ENCODE measurements at places on chromosomes 3 and 15.

- no peak for DNase-seq
These were observed 58.6 kb upstream of the ZBED2 start for GRCh38 chr3:111653766-111654165.

- no peak for DNase-seq
These were observed 14.7 kb downstream of the EDEM1 start for GRCh38 chr3:5202222-5202621.

GRCh38 chr15:23073890-23074646 is 34.7 kb upstream of the TUBGCP5 start:
- DNase-seq: peak; percentile 16

- DNase-seq: no peak
These were observed 45.1 kb downstream of the EDEM1 start for GRCh38 chr3:5232570-5232969.

- peak; percentile 25 for DNase-seq
These were observed 121.1 kb downstream of the OXSM start for GRCh38 chr3:25910997-25911396.

- no peak for DNase-seq
These were observed 194.6 kb downstream of the SOX2 start for GRCh38 chr3:181906338-181906737.

DNA sequence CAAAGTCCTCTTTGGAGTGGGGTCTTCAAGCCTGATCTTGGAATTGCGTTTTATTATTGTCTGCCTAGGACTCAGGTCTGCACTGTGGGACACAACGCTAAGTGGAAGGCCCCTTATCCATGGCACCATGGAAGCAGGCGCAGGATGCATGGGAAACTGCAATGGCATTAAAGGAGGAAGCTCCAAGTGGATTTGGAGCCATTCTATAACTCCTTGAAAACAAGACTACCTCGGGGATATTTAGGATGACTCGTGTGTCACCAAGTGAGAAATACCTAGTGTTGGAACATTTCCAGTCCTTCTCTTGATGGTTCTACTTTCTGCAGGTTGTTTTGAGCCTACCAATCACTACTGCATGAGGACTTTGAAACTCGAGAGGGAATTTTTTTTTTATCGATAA is 126.6 kb upstream of the ZBED2 start:
- DNase-seq: no peak

DNA sequence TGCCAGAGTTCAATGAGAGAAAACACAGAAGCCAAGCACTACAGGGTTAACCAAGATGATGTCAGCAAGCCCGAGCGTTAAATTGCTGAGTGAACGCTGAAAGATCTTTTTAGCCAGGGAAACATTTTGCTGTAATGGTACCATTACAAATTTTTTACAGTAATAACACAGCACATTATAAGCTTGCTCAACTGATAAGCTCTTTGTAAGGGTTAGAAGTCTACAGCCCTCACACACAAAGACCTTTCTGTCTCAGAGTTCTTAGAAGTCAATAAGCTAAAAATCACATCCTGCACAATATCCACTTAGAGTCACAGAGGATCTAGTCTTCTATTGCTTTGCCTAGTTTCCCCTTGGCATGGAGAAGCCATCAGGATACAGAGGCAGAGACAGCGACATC is 29.9 kb downstream of the CHSY1 start:
- no peak for DNase-seq

DNA sequence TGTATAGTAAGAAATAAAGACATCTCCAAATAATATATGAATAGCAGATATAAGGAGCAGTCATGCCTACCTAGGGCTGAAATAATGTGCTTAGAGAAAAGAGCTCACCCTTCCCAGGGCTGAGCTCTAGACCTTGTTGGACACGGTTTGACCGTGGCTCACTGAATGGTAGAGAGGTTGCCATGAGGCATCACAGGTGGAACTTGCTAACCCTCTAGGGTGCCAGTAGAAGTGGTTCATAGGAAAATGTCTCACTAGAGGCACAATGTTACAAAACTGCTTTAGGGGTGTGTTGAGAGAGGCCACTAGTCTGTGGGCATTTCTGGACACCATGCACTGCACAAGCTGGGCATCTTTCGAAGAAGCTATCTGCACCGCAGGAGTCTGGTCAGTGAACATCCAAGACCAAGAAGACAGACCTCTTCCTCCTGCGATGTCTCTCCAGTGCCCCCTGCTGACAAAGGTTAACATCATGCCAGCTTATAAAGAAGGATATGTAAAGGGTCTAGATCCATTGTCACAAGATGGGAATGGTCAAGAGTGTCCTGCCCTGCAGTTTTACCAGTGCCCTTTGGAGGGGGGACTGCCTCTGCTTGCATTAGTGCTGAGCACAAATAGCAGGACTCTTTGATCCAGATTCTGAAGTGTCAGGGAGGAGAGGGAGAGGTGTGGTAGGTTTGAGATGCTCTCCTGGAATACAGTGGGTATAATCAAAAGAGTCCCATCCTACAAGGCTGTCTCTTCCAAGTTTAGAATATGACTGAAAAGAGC is 266.8 kb downstream of the ZNF385D start:
- peak; percentile 87 for DNase-seq

DNA sequence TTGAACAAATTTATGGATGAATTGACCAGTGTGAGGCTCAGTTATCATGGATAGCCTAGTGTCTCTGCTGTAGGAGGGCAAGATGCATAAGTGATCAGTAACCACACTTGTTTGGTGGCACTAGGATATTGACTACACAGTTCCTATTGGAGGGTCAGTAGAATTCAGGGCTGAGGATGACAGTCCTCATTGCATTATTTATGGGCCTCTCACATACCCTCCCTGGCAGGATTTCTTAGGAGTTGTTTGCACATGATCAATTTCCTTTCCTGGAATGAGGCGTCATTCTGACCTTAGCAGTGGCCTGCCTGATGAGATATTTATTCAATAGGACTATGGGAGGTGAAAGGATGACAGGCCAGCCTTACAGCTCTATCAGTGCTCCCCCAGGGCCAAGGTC is 125.1 kb upstream of the AGBL1 start:
- DNase-seq: no peak

DNA sequence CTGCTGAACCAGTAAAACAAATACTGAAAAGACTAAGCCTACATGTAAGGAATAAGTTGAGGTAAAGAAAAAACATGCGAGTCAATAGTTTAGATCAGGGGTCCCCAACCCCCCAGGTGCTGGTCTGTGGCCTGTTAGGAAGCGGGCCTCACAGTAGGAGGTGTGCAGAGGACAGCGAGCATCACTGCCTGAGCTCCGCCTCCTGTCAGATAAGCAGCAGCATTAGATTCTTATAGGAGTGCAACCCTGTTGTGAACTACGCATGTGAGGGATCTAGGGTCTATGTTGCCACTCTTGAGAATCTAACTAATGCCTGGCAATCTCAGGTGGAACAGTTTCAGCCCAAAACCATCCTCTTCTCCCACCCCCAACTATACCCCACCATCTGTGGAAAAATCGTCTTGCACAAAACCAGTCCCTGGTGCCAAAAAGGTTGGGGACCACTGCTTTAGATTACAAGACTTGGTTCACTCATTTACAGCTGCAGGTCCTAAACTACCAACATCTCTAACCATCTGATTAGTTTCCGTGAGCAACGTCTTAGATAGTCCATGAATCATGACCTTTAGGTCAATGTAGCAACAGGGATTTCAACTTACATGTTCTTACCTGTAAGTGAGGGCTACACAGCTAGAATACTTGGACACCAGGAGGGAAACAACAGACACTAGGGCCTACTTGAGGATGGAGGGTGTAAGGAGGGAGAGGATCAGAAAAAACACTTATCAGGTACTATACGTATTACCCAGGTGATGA is 66.7 kb downstream of the TRANK1 start:
- DNase-seq: no peak

- DNase-seq: no peak
These were observed 36.7 kb downstream of the CCDC33 start for GRCh38 chr15:74272812-74273211.

DNA sequence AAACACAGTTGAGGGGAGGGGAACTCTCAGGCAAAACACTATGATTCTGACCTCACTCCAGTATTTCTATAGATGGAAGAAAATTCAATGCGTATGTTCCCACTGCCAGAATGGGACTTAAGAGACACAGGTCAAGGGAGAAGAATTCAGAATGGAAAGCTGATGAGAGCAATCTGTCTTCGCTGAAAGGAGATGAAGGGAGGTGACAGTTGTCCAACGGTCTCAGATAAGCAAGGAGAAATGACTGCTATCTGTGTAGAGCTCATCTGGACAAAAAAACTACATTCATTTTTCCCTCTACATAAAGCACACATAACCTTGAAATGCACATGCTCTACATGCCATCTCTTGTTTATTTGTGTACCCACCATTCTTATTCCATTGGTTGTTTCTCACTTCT is 405.1 kb downstream of the LSAMP start:
- DNase-seq: no peak

GRCh38 chr3:105493305-105493892 is 126.7 kb downstream of the ALCAM start:
- DNase-seq: no peak

DNA sequence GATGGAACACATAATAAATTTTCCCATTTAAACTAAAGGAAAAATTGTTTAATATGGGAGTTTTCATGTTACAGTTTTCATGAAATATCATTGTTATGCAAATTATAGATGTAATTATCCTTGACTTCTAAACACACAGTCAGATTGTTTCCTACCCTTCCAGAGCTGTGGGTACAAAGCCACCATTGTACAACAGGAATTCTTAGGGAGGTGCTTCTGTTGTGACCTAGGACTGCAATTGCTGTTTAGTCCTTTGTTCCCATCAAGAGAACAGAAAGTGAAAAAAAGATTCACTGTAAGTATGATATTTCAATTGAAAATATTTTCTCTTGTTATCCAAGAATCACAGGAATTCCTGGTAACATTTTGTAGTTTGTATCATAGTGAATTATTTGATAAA is 455.3 kb upstream of the NAALADL2 start:
- no peak for DNase-seq

DNA sequence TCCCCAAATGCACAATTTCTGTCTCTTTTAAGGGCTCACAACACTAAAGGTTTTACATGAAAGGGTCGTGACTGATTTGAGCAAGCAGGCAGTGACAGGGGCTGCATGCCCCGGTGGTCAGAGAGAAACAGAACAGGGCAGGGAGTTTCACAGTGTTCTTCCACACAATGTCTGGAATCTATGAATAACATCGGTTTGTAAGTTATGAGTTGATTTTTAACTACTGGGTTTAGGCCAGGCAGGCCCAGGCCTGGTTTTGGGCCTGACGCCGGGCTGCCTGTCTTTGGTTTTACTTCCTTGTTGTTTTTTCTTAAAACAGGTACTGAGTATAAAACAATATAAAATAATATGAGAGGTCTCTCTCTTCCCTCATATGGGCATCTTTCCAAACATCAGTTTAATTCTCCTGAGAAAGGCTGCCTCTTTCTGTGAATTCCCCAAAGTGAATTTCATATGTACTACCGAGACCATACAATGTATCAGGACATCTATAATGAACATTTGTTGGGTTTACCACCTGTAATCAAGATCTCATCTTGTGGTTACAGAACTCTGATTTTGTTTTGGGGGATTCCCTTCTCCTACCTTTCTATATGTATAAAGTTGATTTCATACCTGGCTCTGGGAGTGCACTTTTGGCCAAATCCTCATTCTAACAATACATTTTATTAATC is 74.4 kb downstream of the CD200 start:
- no peak for DNase-seq

GRCh38 chr3:4978966-4979427 is 240 bp upstream of the BHLHE40 start:
- DNase-seq: peak; percentile 86

DNA sequence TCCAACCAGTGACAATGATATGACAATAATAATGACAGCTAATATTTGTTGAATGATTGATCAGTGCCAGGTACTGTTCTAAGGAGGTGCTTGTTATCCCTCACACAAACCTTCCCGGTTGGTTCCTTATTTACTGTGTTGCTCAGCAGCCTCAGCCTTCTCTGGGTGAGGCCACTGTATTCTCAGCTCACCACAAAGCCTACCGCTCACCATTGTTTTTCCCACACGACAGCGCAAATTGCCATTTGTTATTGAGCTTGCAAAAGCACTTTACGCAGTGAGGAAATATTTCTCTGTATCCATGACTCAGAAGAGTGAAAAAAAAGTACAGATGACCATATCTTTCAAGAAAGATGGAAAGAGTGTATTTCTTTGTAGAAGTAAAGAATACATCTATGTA is 49.5 kb upstream of the PDZRN3 start:
- no peak for DNase-seq

DNA sequence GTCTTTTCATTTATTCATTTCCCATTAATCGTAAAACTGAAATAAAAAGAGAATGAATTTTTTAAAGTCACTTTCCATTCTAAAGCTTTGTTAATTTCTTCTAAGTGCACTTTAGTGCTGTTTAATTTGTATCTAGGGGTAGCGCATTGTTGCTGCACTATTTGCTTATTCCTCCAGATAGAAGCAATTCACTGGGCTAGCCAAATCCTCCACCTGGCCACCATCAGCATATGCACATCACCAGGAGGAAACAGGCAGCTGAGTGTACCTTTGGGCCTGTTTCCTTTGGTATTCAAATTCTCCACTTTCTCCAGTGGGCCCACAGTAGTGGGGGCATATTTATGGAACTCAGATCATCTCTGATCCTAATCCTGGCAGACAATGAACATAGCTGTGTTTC is 29.8 kb upstream of the CPB1 start:
- no peak for DNase-seq

DNA sequence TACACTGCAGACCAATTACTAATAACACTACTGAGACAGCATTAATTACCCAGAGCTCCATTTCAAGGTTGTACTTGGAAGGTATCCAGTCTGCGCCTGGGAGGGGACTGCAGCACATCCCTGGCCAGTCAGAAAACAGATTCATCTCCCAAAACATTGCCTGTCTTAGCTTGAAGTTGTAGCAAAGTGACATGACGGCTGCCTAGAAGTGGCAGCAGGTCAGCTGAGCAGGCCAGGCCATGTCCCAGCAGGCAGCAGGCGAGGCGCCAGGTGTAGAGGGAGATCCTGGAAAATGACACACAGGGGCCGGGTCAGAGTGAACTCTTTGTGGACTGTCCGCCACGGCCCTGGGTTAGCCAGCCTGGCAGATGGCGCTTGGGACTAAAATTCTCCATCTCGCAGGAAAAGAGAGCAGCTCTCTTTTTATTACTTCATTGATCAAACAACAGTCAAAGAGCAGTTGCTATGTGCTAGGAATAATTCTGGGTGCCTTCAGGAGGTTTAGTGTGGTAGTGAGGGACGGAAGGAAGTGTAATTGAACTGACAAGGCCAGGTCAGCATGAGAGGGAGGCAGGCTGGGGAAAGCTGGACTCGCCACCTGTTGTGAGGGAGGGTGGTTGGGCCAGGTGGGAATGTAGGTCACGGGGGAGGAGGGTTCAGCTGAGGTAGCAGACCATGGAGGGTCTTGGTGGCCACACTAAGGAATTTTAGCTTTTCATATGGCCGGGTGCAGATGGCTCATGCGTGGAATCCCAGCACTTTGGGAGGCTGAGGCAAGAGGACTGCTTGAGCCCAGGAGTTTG is 1.3 kb upstream of the MAP6D1 start:
- DNase-seq: no peak
